Cortex of kidney (tissue), 1 donor: ENCODE measurements at places on chromosomes 4 and X.

GRCh38 chr4:25928379-25929297 is 14.6 kb downstream of the SMIM20 start:
- no peak for DNase-seq

DNA sequence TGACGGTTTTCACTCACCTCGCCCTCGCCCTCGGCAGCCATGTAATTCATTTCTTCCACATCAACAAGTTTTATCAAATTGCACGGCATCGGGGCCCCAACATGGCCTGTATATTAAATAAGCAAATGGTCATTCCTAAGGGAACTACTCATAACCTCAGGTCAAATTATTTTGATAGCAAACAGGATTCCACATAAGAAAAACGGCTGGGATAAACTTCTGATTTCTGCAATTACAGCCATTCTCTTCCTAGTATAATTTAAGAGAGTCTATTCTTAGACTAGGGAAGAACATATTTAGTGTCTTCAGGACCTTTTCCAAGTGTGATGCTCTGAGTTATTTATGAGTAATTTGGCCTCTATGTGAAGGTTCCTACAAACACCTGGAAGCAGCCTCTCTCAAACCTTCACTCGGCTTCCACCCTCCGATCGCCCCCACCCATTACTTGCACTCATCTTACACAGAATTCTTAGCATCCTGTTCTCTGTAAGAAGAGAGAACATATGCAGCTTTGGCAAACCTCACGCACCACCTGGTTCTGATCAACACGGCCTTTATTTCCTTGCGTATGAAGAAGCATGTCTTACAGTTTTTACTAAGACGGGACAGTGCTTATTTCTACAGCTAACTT is 29.4 kb upstream of the CENPU start:
- no peak for DNase-seq

DNA sequence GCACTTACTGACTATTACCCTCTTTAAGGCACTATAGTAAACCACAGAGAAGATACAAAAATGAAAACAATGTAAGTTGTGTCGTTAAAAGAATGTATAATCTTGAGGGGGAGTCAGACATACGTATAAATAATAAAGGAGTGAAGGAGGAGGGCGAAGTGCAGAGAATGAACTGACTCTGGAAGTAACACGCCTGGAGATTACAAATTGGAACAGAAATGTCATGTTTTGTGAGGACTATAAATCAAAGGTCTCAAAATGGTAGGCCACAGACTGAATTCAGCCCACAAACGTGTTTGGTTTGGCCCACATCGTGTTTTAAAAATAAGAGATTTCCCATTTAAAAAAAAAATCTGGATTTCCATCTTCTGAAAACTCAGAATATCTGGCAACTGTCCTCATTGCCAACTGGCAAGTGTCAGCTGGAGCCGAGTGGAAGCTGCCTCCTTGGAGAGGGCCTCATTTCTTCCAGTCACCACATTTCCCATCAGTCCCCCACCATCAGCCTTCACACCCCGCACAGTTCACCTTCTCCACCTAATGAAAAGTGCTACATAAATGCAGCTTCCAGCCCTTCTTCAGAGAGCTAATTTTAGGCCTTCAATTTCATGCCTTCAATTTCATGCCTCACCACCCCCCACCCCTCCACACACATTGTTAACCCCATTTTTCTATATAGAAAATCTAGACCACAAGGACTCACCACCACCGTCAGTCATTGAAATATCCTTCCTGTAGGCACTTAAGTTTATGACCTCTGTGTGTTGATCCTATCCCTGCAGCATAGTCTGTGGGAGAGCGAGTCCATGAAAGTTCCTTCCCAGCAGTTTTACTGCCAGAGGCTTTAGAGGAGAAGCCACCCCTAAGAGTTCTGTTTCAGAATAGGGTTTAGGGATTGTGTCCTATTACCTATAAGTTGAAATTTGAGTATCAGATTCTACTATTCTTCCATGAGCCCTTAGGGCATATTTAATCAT is 32.0 kb upstream of the COL25A1 start:
- no peak for DNase-seq

GRCh38 chrX:9566150-9566621 is 101.3 kb downstream of the TBL1X start:
- DNase-seq = no peak

- no peak for DNase-seq
Observed at GRCh38 chr4:119139311-119139710, 3.7 kb downstream of the MYOZ2 start.

- no peak for DNase-seq
Observed at GRCh38 chrX:135009838-135010237, 12.5 kb downstream of the RTL8B start.

DNA sequence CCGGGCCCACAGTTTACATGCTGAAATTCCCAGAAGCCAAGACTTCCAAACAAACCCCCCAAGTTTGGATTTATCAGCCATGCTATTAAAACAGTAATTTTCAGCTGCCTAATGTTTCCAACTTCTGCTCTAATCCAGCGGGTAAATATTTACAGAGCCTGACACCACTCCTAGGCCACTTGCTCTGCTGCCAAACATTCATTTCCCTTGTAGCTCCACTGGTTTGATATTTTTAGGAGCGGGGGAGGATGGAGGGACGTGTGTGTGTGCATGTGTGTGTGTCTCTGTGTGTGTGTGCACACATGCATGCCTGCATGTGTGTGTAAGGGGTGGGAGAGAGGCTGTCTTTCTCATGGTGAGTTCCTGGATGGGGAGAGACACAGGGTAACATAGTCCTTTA is 115.7 kb upstream of the PJA1 start:
- no peak for DNase-seq

- no peak for DNase-seq
Observed at GRCh38 chr4:60683357-60683756, 516.8 kb upstream of the ADGRL3 start.

DNA sequence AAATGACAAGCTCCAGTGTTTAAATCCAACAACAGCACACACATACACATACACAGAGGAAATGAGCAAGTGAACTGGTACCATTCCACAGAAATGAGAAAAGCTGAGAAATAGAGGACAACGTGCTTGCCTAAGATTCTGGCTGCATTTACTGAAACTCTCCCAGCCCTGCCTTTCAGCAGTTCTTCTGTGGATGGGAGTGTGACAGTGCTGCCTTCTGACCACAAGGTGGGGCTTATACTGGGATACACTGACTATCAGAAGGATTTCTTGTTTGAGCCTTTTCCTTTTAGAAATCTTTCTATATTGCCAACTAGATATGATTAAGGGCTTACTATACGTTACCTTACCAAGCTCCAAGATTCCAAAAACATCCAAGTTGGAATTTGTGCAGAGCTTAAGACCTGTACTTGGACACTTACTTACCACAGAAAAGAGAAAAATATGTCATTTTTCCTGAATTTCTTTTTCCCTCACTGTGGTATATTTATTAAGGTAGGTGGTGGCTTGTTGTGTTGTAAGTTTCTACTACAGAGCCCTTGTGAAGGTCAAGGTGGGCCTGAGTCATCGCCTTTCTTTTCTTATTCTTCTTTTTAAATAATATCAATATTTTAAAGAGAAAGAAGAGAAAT is 10.7 kb upstream of the CXCL8 start:
- DNase-seq = no peak

DNA sequence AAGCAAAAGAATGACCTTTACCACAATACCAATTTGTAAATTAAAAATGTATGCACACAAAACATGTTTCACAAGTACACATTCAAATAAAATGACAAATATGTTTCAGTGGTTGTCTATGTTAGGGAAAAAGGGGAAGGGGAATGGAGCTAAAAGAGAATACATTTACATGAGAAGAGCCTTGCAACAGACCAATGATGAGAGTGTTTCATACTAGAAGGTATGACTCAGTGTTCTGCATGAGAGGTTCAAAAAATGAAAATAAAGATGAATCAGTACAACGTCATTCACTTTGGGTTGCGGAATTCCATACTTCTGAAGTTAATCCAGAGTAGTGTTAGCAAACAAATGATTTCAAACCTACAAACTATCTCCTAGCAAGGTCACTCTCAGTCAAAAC is 51.7 kb downstream of the RPGR start:
- no peak for DNase-seq

- DNase-seq = no peak
Observed at GRCh38 chrX:154804261-154804956, 876 bp downstream of the MPP1 start.

- no peak for DNase-seq
Observed at GRCh38 chr4:181503687-181504390, 739.4 kb upstream of the TENM3 start.

- no peak for DNase-seq
Observed at GRCh38 chr4:8015512-8015911, 75.9 kb upstream of the AFAP1 start.

DNA sequence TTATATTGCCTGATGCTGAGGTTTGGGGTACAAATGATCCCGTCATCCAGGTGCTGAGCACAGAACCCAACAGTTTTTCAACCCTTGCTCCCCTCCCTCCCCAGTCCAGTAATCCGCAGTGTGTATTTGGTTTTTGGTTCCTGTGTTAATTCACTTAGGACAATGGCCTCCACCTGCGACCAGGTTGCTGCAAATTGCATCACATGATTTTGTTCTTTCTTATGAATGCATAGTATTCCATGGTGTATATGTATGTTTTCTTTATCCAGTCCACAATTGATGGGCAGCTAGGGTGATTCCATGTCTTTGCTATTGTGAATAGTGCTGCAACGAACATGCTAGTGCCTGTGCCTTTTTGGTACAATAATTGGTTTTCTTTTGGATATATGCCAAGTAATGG is 25.4 kb downstream of the GABRQ start:
- DNase-seq = no peak

DNA sequence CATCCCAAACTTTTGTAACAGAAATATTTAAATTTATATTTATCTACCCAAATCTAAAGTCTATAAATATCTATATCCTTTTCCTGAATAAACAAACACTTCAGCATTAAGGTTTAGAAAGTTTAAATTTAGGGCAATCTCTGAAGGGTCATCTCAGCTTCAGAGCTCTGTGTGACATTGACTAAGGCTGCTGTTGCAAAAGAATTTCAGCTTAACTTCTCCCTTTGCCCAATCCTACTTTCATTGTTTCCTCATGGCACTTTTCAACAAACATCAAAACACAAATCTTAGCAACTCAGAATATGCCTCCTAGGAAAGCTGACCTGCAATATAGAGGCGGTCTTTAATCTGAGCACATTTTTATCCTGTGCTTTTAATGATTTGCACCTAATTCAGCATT is 79.7 kb upstream of the BANK1 start:
- no peak for DNase-seq

DNA sequence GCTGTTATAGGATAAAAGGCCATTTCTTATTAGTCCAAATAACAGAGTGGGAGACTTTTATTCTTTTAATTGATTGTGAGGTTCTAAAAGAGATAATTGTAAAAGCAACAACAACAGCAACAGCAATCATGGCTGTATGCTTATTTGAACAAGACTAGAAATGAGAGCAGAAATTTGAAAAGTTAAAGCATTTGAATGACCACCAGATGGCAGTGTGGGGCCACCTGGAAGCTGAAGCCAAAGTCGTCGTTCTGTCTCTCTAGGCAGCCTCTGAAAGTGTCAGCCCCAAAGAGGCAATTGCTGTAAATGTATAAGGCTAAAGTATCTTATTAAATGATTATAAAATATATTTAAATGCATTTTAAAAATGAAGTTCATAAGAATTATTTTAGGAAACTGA is 42.2 kb downstream of the SH2D1A start:
- DNase-seq = no peak

DNA sequence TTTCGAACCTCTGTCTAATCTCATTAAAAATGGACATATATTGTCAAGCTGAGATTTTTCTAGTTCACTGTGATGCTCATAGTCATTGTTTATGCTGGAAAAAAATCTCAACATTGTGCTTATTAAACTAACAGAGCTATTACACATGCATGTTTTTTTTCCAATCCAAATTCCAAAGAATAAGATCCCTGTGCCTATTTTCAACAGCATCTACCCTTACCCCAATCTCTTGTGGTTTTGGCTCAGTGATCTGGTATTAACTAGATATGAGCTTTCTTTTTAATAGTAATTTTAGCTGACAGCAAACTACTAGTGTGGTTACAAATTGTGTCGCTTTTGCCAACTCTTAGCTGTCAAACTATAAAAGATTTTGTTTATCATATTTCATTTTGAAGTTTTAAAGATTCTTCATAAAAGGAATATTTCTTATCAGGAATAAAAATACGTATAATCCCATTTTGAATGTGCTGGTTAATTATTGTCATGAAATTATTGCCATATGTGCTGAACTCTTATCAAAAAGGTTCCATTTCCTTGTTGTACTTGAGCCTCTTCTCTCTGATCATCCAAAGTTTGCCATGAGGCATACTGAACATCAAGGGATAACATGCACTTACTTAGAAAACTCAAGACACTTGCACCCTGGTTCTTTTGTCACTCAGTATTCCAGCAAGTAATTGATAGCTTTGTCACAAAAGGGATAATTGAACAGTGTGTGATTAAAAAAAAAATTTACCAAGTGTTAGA is 241.2 kb downstream of the ARHGAP24 start:
- DNase-seq = no peak

DNA sequence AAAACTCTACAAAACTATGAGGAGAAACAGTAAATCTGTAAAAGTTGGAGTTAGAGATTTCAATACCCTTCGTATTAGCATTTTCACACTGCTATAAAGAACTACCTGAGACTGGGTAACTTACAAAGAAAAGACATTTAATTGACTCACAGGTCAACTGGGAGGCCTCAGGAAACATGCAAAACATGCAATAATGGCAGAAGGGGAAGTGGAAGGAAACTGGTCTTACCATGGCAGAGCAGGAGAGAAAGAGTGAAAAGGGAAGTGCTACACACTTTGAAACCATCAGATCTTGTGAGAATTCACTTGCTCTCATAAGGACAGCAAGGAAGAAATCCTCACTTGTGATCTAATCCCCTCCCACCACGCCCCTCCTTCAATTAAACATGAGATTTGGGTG is 949.9 kb downstream of the TECRL start:
- DNase-seq = no peak

GRCh38 chr4:57465321-57466056 is 355.3 kb upstream of the IGFBP7 start:
- DNase-seq = no peak

GRCh38 chr4:147492306-147492705 is 11.4 kb downstream of the EDNRA start:
- DNase-seq = no peak

DNA sequence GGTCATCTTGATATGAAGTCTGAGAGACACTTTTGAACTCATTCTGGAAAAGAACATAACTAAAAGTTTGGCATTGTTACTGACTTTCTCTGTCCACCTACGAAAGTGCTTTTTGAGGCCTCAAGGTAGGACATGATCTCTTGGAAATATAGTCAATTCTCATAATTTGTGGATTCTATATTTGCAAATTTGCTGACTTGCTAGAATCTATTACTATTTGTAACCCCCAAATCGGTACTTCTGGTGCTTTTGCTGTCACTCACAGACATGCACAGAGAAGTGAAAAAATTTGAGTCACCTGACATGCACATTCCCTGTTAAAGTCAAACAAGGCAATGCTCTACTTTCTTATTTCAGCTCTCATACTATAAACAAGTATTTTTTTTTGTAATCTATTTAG is 35.6 kb downstream of the TSPAN7 start:
- DNase-seq = no peak
